ENCODE measurements at places on chromosomes 2 and 18.

DNA sequence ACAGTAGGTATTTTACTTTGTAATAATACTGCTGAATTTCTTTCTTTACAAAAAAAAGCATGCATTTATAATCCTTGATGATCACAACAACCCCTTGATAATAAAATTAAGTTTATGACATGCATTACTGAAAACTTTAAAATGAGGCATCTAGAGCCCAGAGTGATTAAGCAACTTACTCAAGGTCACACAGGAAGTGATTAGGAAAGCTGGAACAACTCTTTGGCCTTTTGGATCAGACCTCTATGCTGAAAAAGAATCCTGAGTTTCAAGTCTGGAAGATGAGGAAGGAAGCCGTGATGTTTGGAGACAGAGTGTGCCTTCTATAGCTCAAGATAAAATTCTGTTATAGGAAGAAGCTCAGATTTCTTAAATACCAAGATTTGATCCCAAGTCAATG is 105.0 kb upstream of the ATP8B1 start:
- no peak for DNase-seq

DNA sequence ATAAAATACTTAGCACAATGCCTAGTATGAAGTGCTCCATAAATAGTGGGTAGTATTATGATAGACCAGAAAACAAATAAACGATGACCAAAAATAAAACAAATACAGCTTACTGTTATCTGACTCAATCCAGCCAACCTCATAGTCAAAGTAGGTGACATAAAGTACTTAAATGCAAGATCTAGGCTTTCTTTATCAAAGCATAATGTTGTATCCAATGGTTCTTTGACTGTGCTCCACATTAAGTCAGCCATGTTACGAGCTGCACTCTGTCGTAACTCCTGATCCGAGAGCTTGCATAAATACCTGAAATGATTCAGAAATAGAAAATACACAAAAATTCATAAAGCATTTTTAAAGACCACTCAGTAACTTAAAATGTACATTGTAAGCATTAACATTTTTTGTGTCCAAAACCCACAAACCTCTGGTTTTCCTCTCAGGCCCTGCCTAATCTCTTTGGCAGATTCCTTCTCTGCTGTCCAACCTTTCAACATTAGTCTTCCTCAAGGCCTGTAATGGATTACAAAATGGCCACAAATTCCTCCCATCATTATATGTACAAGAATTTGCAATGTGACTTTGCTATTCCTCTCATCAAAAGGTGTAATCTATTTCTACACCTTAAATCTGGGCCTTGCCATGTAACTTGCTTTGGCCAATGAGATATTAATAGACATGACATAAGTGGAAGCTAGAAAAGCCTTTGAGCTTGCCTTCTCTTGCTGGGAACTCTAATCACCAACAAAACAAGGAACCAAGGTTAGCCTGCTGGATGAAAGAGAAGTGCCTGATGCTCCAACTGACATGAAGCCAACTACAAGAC is 90.6 kb downstream of the USP34 start:
- no peak for DNase-seq

GRCh38 chr2:104321116-104321795 is 532.7 kb upstream of the POU3F3 start:
- DNase-seq: no peak

DNA sequence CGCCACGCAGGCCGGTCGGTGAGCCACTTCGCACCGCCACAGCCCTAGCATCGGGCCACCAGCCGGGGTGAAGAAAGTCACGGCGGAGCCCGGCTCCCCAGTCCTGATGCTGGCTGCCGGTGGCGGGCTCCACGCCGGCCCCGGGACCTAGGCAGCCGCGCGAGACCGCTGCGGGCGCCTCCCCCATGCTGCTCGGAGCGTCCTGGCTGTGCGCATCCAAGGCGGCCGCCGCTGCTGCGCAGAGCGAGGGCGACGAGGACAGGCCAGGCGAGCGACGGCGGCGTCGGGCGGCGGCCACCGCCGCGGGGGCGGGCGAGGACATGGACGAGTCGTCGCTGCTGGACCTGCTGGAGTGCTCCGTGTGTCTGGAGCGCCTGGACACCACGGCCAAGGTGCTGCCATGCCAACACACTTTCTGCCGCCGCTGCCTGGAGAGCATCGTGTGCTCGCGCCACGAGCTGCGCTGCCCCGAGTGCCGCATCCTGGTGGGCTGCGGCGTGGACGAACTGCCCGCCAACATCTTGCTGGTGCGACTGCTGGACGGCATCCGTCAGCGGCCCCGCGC is 433 bp downstream of the SH3RF3 start:
- no peak for DNase-seq

DNA sequence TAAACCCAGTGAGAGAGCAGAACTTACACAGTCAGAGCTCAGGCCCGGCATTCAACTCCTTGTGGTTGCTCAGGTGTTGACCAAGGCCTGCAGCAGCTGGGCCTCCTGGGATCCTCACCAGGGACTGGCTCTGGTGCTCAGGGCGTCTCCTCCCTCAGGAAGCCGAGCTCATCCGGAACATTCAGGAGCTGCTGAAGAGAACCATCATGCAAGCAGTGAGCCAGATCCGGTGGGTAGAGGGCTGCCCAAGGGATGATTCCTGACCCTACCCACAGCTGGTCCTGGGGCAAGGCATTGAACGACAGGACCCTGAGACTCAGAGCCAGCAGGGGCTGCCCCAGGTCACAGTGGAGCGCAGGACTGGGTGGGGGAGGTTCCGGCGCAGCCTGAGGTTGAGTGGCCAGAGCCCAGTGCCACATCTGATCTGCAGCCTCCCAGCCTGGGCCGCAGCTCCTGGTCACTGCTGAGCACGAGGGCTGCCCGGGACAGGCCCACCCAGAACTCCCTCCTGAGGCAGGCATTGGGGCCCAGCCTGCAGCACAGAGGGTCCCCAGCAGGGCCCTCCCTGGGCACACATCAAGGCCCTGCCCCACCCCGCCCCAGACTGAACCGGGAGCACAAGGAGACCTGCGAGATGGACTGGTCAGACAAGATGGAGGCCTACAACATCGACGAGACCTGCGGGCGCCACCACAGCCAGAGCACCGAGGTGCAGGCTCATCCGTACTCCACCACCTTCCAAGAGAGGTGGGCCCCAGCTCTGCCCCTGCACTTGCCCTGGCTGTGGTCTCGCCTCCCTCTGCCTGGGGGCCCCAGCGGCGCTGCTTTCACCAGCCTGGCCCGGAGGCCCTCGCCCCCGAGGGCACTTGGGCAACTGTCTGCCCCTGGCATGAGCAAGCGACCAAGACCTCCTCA is 2.4 kb downstream of the TEKT4 start:
- no peak for DNase-seq

- DNase-seq: no peak
Observed at GRCh38 chr2:218856896-218857243, 2.7 kb upstream of the WNT6 start.

DNA sequence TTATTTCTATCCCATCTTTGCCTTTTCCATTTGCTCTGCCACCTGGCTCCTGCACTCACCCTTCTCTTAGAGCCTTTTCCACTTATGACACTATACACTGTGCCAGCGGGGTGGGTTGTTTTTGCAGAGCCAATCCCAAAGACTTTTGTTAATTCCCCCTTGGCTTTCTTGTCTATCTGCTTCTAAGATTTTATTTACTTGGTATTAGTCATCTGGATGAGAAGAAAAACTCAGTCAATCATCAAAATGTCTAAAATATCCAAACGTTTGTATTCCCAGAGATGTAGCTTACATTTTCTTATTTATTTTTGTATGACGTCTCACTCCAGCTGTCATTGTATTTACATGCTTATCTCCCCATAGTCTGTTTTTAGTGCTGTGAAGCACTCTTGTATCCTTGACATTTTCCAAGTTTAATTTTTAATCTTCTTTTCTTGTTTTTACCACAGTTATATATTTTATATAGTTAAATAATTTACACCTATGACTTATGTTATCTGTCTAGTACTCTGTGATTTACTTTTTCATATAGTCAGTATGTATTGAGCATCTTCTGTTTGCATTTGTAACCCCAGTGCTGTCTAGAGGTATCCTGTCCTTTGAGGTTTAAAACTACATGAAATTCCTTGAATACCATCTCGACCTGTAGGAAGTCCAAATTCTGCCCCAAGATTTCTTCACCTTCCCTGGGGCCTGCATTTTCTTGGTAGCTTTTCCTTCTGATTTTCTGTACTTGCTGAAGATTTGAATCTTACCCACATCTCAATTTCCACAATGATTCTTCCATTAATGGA is 55.1 kb downstream of the COL4A3 start:
- DNase-seq: no peak

- peak; percentile 88 for DNase-seq
Observed at GRCh38 chr2:219176818-219177551, at the start of gene CNPPD1. CNPPD1 (minus strand) TSS chr2:219176925; CDS start chr2:219176828, 97 bp downstream.

DNA sequence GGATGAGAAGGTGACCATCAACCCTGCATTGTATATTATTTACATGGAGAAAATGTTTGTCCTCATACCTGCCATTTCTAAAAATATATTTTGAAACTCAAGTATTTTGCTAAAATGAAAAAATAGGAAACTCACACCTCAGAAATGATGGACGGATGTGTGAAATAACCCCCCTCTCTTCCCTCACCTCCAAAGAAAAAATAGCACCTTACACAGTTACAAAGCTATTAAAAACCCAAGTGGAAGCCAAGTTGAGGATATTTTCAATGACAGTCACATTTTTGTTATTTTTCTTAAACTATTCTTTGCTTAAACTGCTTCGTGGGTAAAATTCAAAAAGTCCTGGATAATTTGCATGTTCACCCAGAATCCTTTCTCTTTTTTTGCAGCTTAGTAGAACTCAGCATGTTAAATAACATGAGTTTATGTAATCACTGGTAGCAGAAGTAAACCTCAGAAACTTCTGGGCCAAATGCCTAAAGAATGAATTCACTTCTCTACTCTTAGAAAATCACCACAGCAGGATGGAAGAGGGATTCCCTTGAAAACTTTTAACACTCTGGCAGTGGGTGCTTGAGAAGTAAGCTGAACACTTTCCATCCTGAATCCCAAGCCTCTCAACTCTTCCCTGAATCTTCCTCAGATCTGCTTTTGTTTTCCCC is 768 bp downstream of the DSC1 start:
- DNase-seq: no peak

DNA sequence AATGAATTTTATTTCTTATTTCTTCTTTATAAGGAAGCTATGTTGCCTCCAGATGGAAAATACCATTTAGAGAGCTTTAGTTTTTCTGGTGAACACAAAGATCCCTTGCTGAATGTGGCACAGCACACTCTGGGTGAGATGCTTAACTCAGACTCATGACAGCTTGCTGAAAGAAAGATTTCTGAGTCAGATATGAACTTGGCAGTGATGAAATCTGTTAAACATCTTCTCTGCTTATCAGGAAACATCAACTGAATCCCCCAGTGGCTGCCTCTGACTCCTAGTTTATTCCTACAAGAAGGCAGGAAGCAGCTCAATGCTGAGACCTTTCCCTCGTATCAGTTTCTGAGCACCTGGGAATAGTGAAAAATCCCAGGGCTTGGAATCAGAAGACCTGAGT is 162.8 kb downstream of the OSR1 start:
- no peak for DNase-seq

DNA sequence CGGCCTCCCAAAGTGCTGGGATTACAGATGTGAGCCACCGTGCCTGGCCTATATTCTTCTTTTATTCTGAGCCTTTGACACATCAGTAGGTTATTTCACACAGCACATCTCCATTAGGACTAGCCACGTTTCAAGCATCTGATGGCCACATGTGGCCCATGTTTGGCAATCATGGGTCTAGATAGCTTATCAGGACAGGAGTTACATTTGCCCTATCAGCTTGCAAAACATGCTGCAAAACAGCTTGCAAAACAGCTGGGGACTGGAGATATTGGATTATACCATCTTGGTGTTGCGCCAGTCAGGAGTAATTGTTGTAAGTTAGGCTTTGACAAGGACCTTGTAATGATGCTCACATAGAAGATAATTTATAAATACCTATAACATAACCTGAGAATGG is 94.9 kb downstream of the GBX2 start:
- no peak for DNase-seq

GRCh38 chr2:50443288-50443687 is 588.6 kb downstream of the NRXN1 start:
- no peak for DNase-seq

DNA sequence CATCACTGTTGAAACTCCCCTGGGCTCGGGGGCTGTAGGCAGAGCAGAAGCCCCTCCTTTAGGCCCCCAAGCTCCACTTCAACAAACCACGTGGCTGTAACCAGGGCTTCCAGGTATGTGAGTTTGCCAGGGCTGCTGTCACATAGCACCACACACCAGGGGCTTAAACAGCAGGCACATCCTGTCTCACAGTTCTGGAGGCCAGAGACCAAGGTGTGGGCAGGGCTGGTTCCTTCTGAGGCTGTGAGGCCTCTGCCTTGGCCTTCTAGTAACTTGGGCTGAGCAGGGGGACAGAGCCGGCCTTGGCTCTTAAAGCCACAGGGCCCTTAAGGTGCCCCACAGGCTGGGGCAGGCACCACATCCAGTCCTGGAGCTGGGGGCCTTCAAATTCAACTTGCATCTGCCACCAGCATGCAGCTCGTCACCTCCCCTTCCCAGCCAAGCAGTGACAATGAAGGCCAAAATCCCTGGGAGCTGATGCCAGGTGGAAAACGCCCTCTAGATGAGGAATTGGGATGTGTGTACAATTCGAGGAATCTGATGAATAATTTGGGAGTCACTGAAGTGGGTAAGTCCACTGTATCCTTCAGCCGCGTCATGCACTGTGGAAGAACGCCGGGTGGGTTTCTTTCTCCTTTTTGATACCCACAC is 104.2 kb upstream of the ODC1 start:
- no peak for DNase-seq

GRCh38 chr18:2855560-2856350 is 8.9 kb downstream of the EMILIN2 start:
- no peak for DNase-seq

GRCh38 chr2:8750221-8750620 is 68.4 kb downstream of the ID2 start:
- no peak for DNase-seq

GRCh38 chr2:162888652-162889051 is 50.1 kb upstream of the KCNH7 start:
- no peak for DNase-seq

GRCh38 chr18:25594351-25594750 is 242.4 kb upstream of the ZNF521 start:
- no peak for DNase-seq

- DNase-seq: no peak
Observed at GRCh38 chr18:62606106-62606505, 83.3 kb downstream of the ZCCHC2 start.

GRCh38 chr2:151027151-151027550 is 234.5 kb downstream of the RBM43 start:
- DNase-seq: no peak

DNA sequence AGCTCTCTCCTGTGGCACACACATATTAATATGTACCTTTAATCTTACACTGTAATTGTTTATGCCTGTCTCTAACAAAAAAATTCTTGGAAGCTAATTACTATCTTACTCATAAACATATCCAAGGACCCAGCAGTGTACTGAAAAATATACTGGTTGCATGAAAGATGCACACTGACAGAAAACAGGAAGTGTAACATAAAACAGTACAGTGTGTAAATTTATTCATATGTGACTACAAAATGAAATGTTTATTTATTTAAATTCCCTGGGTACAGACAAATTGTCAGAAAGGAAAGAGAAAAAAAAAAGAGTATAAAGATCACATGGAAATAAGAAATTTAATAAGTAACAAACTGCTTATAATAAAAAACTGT is 28.5 kb downstream of the TMEM131 start:
- DNase-seq: no peak

- no peak for DNase-seq
Observed at GRCh38 chr18:3660739-3661515, 211.0 kb downstream of the TGIF1 start.

- no peak for DNase-seq
Observed at GRCh38 chr18:12307701-12308385, at the start of gene TUBB6. TUBB6 (plus strand) TSS chr18:12308241; CDS start chr18:12308293, 52 bp downstream.

GRCh38 chr2:45729753-45730512 is 78.5 kb downstream of the PRKCE start:
- DNase-seq: no peak

- no peak for DNase-seq
Observed at GRCh38 chr2:206250041-206250897, 24.2 kb upstream of the ZDBF2 start.

All from prostate gland (tissue), 2 donors.